ENCODE measurements at places on chromosomes 16 and 17.

DNA sequence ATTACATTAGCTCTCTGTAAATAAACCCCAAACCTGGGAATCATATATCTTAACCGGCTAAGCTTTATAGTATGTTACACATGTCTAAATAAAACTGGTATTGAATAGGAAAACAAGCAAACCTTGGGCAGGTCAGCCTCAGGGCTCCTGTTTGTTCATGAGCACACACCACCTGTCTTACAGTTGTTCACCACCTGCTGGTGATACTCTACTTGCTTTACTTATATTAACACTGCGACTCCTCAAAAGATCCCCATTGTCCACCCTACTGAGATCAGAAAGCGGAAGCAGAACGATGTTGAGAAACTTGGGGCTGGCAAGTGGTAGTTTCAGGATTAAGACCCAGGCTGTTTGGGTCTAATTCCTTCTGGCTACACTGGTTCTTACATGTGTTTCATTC lies 16.4 kb downstream of the CDH13 start:
- DNase-seq: no peak

GRCh38 chr16:31704138-31704537 lies 169.5 kb upstream of the ZNF267 start:
- no peak for DNase-seq

DNA sequence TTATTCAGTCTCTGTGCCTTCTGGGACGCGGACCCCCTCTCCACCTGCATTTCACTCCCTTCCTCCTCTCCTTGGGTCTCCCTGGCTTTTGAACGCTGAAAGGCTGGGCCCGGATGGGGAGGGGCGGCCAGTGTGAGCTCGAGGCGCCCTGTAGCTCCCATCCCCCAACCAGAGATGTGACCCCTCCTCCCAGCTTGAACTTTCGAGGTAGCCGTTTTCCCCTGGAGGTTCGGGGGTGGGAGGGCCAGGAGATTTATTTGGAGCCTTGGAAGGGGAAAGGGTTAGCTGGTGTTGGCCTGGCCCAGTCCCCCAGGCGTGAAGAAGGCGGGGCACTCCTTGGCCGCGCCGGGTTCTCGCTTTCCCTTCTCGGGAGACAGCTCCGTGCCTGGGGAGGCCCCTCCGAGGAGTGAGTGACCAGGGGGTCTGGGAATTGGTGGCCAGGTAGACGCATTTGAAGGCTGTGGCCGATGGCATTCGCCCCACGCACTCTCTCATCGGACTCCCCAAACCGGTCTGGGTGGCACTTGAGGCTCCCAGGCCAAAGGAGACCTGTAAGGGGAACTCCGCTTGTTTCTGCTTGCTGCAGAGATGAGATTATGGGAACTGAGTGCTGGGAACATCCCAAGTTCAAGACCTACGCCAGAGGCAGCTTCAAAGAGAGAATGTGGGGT lies 942 bp downstream of the LDAF1 start:
- no peak for DNase-seq

GRCh38 chr16:8776129-8776584 lies 21.3 kb downstream of the TMEM186 start:
- no peak for DNase-seq
